Hematopoietic multipotent progenitor cell treated with erythropoietin and hydrocortisone succinate and interleukin-3 and kit ligand, for 8 days (in vitro differentiated cells): ENCODE measurements at places on chromosomes 3 and 15.

DNA sequence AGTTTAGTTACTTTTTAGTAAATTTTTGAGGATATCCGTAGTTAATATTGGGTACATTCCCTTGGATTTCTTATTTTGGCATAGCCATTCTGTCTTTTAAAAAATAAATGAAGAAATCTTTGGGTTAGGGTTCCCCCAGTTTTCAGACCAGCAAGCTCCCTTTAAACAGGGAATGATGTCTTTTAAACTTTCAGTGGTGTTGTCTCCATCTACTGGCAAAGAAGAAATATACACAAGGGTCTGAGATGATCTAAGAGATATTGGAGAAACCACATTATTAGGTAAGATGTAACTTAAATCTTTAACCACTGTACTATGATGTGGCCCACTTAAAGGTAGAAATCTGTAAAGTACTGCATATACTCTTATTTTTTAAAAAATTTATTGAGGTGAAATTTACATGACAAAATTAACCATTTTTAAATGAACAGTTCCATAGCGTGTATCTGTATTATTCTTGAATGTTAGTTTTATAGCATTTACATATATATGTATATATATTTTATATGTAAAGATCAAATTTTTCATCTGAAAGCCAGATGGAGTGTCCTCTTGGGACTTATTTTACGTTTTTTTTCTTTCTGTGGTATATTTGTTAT is 35.1 kb upstream of the EIF3J start:
- peak; percentile 60 for DNase-seq

GRCh38 chr3:136994772-136995516 is 37.2 kb downstream of the IL20RB start:
- peak; percentile 66 for DNase-seq

DNA sequence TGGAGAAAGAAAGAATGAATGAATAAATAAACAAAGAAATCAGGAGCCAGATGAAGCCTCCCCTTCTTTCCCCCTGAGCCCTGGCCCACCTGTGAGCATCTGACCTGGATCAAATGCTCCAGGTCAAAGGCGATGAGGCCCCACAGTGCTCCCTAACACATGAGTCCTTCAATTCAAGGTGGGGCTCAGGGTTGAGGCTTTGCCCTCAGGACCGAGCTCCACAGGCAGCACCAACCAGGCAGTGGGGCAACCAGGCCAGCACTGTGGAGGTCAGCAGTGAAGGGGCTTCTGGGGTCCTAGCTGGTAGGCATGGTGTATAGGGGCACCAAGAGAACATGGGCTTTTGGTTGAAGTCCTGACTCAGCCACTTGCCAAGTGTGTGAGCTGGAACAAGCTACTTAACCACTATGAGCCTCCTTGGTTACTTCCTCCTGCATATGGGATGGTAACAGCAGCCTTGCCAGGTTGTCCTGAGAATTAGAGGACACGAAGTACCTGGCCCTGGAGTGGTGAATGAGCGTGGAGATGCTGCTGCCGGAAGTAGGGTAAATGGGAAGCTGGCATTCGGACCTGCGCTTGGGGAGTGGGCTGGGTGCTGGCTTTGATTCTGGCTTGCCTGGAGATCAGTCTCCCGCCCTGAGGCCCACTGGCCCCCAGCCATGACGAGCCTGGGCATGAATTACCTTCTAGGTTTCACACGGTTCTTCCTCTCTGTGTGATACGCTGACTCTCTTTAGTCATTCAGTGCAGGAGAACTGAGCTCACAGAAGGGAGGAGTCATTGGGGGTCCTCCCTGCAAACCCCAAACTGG is 10.0 kb upstream of the PAQR5 start:
- no peak for DNase-seq

DNA sequence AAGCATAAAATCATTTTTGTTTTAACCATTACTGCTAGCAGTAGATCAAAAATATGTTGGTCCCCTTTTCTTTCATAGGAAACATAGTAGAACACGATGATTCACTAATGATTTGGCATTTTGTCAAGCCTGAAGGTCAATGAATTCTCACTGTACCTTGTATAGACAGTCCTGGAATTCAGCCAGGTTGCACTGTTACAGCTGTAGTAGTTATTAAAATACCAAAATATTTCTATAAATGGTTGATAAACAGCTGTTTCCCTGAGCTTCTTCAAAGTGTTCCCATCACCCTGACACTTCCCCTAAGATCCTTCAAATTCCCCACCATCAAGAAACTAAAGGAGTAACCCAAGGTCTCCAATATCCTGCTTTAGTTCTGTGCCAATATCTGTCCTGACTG is 200.9 kb downstream of the ATP8B4 start:
- DNase-seq = no peak

DNA sequence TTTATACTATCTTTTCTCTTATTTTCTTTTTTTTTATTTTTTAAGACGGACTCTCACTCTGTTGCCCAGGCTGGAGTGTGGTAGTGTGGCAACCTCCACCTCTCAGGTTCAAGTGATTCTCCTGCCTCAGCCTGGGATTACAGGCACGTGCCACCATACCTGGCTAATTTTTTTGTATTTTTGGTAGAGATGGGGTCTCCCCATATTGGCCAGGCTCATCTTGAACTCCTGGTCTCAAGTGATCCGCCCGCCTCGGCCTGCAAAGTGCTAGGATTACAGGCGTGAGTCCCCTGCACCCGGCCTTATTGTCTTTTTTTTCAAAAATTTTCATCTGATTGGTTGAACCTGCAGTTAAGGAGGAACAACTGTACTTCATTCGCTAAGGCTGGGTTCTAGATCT is 21.8 kb downstream of the ABHD2 start:
- DNase-seq = no peak

GRCh38 chr3:71210257-71211007 is 373.1 kb downstream of the FOXP1 start:
- no peak for DNase-seq

- DNase-seq = no peak
These were observed 31.0 kb downstream of the CEP63 start for GRCh38 chr3:134516905-134517304.

GRCh38 chr3:160403796-160404470 is 4.5 kb downstream of the SMC4 start:
- DNase-seq = no peak

GRCh38 chr3:175664911-175665310 is 805.8 kb downstream of the NAALADL2 start:
- no peak for DNase-seq

DNA sequence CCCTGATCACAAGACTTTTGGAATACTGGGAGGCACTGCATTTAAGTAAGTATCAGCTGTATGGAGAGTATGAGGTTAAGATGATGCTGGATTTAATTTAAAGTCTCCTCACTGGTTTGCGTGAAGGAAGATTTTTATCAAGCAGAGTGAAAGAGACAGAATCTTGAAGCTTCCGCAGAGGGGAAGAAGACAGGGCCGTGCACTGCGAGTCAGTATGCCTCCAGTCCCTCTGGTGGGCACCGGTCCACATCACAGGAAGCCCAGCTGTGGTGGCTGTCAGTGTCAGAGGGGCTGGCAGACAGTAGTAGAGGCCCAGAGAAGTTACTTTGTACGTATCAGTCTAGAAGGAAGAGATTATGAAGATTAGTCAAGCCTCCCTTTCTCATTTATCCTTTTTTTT is 379.0 kb upstream of the TPRG1 start:
- DNase-seq = no peak

DNA sequence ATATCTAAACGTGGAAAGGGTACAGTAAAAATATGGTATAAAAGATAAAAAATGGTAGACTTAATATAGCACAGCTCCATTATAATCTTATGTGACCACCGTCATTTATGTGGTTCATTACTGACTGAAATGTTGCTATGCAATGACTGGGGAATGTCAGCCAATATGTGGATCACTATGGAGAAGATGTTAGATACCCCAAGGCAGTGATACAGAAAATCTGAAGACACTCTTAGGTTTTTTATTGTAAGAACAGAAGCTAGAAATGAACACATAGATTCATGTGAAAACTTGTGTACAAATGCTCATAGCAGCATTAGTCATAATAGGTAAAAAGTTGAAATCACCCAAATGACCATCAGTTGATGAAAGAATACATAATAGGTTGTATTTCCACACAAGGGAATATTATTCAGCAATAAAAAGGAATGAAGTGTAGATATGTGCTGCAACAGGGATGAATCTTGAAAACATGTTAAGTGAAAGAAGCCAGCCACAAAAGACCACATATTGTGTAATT is 18.4 kb downstream of the MEF2A start:
- no peak for DNase-seq

DNA sequence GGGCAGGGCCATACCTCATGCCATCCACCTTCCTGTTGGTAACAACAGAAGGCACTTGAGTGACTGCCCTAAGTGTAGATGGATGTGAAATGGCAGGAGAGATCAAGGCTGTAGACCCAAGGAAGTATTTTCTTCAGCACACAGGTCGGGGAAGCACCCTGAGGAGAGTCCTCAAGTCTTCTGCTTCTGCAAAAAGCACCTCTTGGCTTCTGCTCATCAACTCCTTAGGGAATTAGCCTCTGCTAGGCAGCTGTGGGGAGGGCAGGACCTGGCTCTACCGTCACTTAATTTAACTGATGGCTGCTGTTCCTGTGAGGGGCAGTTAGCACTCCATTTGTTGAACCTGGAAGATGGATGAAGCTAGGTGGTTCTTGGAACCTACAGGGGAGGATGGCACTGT is 6.9 kb upstream of the CACNA2D2 start:
- DNase-seq = no peak

DNA sequence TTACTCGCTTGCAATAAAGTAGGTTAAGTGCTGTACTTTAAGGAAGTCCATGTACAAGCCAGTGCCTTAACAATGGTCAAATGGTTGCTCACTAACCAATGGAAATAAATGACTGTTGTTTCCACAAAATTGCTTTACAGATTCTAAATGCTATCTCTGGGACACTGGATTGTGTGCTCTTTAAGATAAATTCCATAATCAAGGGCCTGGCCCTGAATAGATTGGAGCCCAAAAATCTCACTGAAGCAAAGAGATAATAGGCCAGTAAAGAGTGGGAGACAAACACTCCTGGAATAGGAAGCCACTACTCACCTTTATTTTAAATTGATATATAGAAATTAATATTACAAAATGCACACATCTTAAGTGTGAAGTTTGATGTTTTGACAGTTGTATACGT is 62.4 kb upstream of the GOLGA6B start:
- peak; percentile 57 for DNase-seq

DNA sequence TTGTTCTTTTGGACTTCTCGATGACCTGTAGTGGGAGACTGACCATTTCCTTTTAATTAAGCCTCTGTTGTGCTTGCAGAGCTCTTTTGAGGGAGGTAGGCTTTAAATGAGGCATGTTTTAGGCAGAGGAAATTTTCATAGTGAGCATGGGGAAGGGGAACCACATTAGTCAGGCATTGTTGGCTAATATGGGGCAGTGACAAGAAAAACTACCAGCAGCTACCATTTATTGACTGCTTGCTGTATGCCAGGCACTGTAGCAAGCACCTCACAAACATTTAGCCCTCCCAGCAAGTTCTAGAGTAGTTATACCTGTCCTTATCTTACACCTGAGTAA is 10.9 kb downstream of the ATG7 start:
- no peak for DNase-seq

- no peak for DNase-seq
These were observed 23.0 kb upstream of the RETNLB start for GRCh38 chr3:108780235-108780634.

- peak; percentile 76 for DNase-seq
These were observed 140.2 kb downstream of the ITPR1 start for GRCh38 chr3:4633078-4634004.

DNA sequence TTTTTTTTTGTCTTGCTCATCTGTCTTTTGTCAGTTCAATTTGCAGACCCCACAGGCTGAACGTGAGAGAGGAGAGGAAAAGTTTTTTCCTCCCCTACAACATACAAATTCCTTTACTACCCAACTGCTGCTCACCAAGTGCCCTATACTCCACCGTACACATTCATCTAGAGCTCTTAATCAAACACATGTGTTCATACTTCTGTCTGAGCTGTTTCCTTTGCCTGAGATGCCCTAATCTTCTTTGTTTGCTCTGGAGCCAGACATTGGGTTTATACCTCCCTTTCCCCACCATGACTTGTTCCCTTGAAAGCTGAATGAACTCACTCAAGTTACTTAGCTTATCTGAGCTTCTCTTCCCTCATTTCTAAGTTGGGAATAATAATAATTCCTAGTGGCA is 122.7 kb upstream of the RASGRP1 start:
- no peak for DNase-seq

DNA sequence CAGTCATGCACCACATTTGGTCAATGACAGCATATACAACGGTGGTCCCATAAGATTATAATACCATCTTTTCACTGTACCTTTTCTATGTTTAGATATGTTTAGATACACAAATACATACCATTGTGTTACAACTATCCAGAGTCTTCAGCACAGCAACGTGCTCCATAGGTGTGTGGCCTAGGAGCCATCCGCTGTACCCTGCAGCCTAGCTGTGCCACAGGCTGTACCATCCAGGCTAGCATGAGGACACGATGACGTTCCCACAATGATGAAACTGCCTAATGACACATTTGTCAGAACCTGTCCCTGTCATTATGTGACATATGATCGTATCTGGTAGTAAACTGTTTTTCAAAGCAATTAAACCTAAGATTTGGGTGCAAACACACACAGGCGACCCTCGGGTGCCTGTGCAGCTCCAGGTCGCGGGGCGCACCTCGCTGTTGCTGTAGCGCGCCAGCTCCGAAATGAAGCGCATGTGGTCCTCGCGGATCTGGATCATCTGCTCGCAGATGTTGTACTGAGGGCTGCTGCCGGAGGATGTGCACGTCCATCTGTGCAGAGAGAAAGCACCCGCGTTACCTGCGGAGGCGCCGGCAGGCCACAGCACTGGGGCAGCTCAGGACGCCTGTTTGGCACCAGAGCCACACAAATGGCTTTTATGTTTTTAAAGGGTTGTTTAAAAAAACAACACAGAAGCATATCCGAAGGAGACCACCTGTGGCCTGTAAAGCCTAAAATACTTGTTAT is 48.2 kb downstream of the CYFIP1 start:
- no peak for DNase-seq

- no peak for DNase-seq
These were observed 30.7 kb upstream of the CGNL1 start for GRCh38 chr15:57345584-57345983.

- DNase-seq = no peak
These were observed 410.9 kb upstream of the PROK2 start for GRCh38 chr3:72195895-72196294.

GRCh38 chr15:27686369-27686768 is 412.7 kb downstream of the OCA2 start:
- DNase-seq = no peak

- DNase-seq = no peak
These were observed 53.9 kb downstream of the RAP2B start for GRCh38 chr3:153215966-153216365.

GRCh38 chr3:101195951-101196713 is 124.2 kb downstream of the IMPG2 start:
- peak; percentile 9 for DNase-seq

GRCh38 chr3:178062126-178062525 is 474.1 kb upstream of the KCNMB2 start:
- DNase-seq = no peak

DNA sequence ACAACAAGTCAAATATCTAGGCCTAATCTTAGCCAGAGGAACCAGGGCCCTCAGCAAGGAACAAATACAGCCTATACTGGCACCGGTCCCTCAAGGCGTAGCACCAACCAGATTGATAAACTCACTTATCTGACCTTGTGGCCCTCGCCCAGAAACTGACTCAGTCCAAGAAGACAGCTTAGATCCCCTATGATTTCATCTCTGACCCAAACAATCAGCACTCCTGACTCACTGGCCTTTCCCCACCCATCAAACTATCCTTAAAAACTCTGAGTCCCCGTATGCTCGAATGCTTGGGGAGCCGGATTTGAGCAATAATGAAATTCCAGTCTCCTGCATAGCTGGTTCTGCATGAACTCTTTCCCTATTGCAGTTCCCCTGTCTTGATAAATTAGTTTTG is 1.6 kb upstream of the SORD start:
- DNase-seq = peak; percentile 56

GRCh38 chr15:93029836-93030429 is 59.1 kb downstream of the RGMA start:
- DNase-seq = no peak
